ENCODE measurements at places on chromosomes 2 and 18. TPM values are rescaled to one million over a fixed set of nuclear protein-coding genes. Genes with fewer than 3 reads are reported as not detected.
A peak's percentile ranks its signal among the peaks of the same experiment; 100 is the strongest.

- H3K4me1 ChIP-seq: no peaks in the 10 kb centered on the region
- no peak for DNase-seq
- H3K36me3 ChIP-seq: no peaks in the 10 kb centered on the region
- H3K27me3 ChIP-seq: no peaks in the 10 kb centered on the region
- no peak overlapping the region for H3K27ac ChIP-seq
- H3K4me3 ChIP-seq: no peak overlapping the region
These were observed 149.0 kb downstream of the IKZF2 start for GRCh38 chr2:213002383-213002782.

The FAM124B gene
- 0.37 TPM for total RNA-seq

The BAZ2B gene
- total RNA-seq: 36.7 TPM

The SULT1C4 gene
- 2.0 TPM for total RNA-seq

DNA sequence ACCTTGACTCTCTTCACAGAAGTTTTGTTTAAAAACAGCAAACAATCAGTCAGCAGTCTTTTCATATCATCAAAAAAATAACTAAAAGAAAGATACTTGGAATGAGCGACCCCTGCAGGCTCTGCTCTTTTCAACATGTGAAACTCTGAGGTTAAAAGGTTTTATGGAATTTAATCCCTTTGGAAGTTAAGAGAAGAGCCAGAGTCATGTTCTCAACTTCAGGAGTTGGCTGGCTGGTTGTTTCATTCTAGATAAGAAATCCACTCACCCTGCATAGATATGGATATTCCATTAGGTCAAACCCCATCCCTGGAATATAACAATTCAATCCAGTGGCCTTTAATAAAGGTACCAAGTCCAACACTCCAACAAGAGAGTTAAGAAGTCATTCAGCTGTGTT lies 115.6 kb upstream of the RMDN2 start:
- DNase-seq: no peak
- H3K36me3 ChIP-seq: no peaks in the 10 kb centered on the region
- no peaks in the 10 kb centered on the region for H3K4me1 ChIP-seq
- H3K27ac ChIP-seq: no peak overlapping the region
- no peak overlapping the region for H3K4me3 ChIP-seq

DNA sequence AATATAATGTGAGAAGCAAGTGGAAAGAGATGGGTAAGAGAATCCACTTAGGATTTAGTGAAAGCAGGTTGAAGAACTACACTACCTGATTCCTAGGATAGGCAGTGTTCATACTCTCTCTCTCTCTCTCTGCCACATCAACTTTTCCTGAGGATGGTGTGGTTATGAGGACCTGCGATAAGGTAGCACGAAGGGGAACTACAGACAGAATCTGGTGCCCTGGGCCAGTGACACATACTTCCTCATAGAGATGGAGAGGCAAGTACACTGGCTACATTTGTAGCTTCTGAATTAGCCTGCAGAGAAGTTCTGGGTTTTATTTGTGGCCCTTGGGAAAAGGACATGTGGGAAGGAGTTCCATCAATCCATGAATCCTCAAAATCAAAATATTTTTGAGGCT lies 44.5 kb downstream of the PTH2R start:
- no peak for DNase-seq
- H3K4me1 ChIP-seq: no peaks in the 10 kb centered on the region
- no peak overlapping the region for H3K27ac ChIP-seq
- no peak overlapping the region for H3K4me3 ChIP-seq
- H3K36me3 ChIP-seq: no peaks in the 10 kb centered on the region

- H3K27me3 ChIP-seq: no peaks in the 10 kb centered on the region
- H3K27ac ChIP-seq: no peak overlapping the region
- H3K4me1 ChIP-seq: no peaks in the 10 kb centered on the region
- H3K4me3 ChIP-seq: no peak overlapping the region
- H3K36me3 ChIP-seq: no peaks in the 10 kb centered on the region
These were observed 134.9 kb downstream of the SOX11 start for GRCh38 chr2:5826979-5827655.

GRCh38 chr2:186532891-186533290 lies 46.8 kb downstream of the ZC3H15 start:
- no peak for DNase-seq
- H3K27me3 ChIP-seq: no peaks in the 10 kb centered on the region
- no peak overlapping the region for H3K4me3 ChIP-seq
- H3K4me1 ChIP-seq: no peaks in the 10 kb centered on the region

GRCh38 chr2:226002438-226002837 lies 602.9 kb downstream of the NYAP2 start:
- no peak overlapping the region for H3K27ac ChIP-seq
- no peak overlapping the region for H3K4me3 ChIP-seq
- no peaks in the 10 kb centered on the region for H3K4me1 ChIP-seq

The HAAO gene
- total RNA-seq: 8.2 TPM

DNA sequence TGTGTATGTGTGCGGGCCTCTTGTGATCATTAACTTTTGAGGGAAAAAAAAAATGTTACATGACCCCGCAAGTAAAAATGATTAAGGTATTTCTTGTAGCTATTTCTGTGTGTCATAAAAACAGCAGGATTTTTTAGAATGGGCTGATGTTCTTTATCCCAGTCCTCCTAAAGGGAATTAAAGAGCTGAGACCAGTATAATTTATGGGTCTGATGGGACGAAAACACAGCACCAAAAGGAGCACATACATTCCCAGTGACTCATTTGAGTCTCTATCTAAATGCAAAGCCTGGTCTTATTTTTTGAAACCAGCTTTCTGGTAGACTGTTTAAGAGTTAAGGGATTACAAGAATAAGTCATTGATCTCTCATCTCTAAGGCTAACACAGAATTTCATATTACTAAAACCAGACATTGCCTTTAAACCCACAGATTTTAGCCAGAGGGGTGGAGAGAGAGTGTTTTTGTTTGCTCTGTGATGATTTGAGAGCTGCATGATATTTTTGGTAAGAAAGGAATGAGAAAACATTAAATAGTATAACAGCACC lies 342.3 kb upstream of the EPHA4 start:
- H3K36me3 ChIP-seq: no peaks in the 10 kb centered on the region
- no peaks in the 10 kb centered on the region for H3K27me3 ChIP-seq
- no peaks in the 10 kb centered on the region for H3K4me1 ChIP-seq
- no peak for DNase-seq
- no peak overlapping the region for H3K27ac ChIP-seq
- no peak overlapping the region for H3K4me3 ChIP-seq

DNA sequence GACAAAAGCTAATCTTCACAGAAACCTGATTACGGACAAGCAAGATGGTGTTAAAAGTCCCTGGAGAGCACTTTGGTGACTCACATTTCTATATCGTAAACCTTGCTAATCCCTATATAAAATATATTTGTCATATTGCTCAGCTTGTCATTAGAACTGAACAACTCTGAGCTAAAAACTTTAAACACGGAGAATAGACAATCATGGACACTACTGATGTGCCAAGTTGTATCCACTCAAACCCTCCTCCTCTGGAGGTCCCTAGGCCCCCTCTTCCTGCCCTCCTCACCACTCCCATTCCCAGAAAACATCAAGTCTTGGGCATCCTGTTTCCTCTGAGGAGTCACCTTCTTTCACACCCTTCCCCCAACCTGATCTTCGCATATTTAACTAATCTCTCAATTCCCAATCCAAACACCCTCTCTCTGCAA lies 138.7 kb upstream of the PID1 start:
- no peaks in the 10 kb centered on the region for H3K4me1 ChIP-seq
- H3K36me3 ChIP-seq: no peaks in the 10 kb centered on the region
- no peak overlapping the region for H3K27ac ChIP-seq
- no peak overlapping the region for H3K4me3 ChIP-seq
- no peaks in the 10 kb centered on the region for H3K27me3 ChIP-seq

- no peak for DNase-seq
- no peak overlapping the region for H3K4me3 ChIP-seq
- no peaks in the 10 kb centered on the region for H3K4me1 ChIP-seq
These were observed 117.2 kb upstream of the HS6ST1 start for GRCh38 chr2:128435576-128436478.

DNA sequence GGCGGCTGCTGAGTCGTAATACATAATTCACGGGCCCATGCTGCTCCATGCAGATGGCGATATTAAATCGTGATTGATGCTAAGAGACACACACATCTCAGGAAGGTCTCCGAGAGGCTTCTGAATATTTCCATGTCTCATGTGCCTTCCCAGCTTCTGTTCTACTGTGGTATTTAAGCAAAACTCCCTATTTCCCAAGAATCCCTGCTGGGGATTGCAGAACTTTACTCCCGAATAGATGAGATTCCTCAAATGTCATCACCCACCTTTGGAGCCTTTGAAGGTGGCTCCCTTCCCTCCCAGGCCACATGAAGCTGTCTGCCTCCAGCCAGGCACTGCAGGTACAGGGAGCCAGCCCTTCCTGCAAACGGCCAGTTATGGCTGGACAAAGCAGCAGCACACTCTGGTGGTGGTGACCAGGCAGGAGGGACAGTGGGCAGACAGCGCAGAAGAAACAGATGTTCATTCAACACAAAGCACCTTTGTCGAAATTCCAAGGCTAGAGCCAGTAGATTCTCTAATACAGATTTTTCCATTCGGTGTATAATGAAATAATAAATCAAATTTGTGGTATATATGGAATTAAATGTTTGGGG lies 14.1 kb downstream of the NRP2 start:
- no peaks in the 10 kb centered on the region for H3K36me3 ChIP-seq
- no peak for DNase-seq
- no peak overlapping the region for H3K27ac ChIP-seq
- H3K4me3 ChIP-seq: no peak overlapping the region

The TNS1 gene
- 164 TPM for total RNA-seq

- DNase-seq: no peak
- no peaks in the 10 kb centered on the region for H3K36me3 ChIP-seq
- no peak overlapping the region for H3K4me3 ChIP-seq
- H3K27me3 ChIP-seq: no peaks in the 10 kb centered on the region
These were observed 53.7 kb downstream of the EDAR start for GRCh38 chr2:108935271-108935741.

DNA sequence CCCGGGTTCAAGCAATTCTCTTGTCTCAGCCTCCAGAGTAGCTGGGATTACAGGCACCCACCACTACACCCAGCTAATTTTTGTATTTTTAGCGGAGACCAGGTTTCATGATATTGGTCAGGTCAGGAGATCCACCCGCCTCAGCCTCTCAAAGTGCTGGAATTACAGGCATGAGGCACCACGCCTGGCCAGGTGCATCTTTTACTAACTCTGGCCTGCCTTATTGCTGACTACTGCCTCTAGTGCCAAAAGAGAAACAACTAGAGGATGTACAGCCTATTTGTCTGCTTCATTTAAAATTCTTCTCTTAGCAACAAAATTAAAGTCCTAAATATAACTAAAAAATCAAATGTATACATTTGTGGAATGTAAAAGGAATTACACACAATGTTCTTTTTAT lies 115.4 kb downstream of the BMPR2 start:
- no peak overlapping the region for H3K27ac ChIP-seq
- no peaks in the 10 kb centered on the region for H3K4me1 ChIP-seq
- H3K27me3 ChIP-seq: no peaks in the 10 kb centered on the region
- no peak overlapping the region for H3K4me3 ChIP-seq
- no peaks in the 10 kb centered on the region for H3K36me3 ChIP-seq

DNA sequence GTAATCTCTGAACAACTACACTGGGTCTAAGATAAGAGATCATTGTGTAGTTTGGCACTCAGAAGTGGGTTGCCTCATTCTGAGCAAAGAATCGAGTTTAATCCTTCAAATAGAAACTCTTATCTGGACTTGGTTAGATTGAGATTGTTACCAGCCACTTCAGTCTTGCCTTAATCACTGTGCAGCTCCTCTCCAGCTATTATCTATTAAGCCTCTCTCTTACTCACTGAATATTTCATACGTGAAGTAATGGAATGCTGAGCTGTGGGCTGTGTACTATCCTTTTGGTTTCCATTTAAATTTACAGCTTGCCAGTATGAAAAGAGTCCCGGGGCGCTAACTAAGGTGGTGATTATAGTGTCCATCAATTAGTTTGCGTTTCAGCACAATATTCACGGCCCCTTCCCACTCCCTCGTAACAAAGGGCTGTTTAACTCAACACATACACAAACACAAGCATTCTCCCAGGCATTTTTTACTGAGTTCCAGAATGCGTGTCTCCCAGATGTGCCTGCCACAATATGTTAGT lies 65.7 kb upstream of the NCKAP5 start:
- no peak overlapping the region for H3K4me3 ChIP-seq
- no peak overlapping the region for H3K27ac ChIP-seq
- H3K4me1 ChIP-seq: no peaks in the 10 kb centered on the region
- no peaks in the 10 kb centered on the region for H3K27me3 ChIP-seq
- DNase-seq: no peak

DNA sequence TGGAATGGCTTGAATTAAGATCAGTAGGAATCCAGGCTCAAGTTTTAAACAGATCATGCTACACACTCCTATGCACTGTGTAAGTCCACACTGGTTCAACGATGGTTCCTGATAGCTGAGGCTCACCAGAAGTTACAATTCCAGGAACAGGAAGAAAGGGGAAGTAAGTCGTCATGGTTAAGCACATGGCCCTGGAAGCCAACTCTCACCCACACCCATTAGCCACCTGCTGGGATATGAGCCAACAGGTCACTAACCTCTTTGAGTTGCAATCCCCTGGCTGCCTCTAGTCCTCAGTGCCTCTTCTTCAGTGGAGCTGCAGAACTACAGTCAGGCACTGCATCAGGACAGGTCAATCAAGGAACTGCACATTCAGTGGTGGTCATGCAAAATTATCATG lies 133.5 kb downstream of the TMEM182 start:
- DNase-seq: no peak
- no peak overlapping the region for H3K4me3 ChIP-seq
- H3K36me3 ChIP-seq: no peaks in the 10 kb centered on the region

DNA sequence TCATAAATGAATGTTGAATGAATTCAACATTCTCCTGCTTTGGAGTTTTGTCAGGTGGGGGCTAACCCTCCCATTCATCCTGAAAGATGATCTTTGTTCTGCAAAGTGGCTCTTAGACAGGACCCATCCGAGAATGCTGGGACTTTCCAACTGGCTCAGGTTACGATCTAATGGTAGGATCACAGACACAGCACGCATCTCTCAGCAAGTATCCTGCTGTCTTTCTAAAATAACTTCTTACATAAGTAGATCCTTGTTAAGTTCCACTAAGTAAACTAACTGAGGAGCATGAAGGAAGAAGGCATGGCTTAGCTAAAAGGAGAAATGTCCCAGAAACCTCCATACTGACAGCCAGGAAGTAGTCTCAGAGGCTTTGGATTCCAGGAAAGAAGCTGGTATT lies 23.7 kb downstream of the CYP27A1 start:
- peak overlapping the region; percentile 56 for H3K27ac ChIP-seq
- no peaks in the 10 kb centered on the region for H3K36me3 ChIP-seq
- H3K4me1 ChIP-seq: no peaks in the 10 kb centered on the region
- no peak for DNase-seq
- no peaks in the 10 kb centered on the region for H3K27me3 ChIP-seq
- H3K4me3 ChIP-seq: no peak overlapping the region
